ENCODE measurements at places on chromosomes 16 and 17. TPM values are rescaled to one million over a fixed set of nuclear protein-coding genes. Genes with fewer than 3 reads are reported as not detected.

The MXRA7 gene
- total RNA-seq, result 16.3 TPM

The TVP23A gene
- total RNA-seq, result not detected

- DNase-seq, result no peak
These were observed 543 bp downstream of the TMUB2 start for GRCh38 chr17:44187131-44187899.

DNA sequence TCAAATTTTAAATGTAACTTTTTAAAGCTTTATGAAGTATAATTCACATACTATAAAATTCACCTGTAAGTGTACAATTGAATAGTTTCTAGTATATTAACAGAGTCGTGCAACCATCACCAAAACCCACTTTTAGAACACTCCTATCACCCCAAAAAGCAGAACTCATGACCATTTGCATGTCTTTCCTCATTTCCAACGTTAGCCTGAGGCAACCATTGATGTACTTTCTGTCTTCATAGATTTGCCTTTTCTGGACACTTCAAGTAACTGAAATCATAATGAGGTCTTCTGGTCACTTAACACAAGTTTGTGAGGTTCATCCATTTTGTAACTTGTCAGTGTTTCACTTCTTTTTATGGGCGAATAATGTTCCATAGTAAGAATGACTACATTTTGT, 33.2 kb downstream of the METTL16 start:
- DNase-seq, result no peak

- DNase-seq, result no peak
These were observed 29.7 kb downstream of the RAI1 start for GRCh38 chr17:17710728-17711541.

DNA sequence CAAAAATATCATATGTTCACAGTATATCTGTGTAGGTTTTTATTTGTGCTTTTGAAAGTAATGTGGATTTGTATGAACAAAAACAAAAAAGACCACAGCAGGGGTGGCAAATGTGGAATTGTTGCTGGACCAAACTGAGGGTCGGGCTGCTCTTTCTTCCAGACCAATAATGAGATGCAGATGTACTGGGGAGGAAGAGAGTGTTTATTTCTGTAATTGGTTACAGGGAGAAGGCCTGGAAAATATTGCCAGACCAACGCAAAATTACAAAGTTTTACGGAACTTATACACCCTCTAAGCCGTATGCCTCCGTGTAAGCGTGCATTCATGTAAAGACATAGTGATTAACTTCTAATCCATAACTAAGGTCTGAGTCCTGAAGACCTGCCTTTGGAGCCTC, 353.9 kb upstream of the C16orf82 start:
- no peak for DNase-seq

DNA sequence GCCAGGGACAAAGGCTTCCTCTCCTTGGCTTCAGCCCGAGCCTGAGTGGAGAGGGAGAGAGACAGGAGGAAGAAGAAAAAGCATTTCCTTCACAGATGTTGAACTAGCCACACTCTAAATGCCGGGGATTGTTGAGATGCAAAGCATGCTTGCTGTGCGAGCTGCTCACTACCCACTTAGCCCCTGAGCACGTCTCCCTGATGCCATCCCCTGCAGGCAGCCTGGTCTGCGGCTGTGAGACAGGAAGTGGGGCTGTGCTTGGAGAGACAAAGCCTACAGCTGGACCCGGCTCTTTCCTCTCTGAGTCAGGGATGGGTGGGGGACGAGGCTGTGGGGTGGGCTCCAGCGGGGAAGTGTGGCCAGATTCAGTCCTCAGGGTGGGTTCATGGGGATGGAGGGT, 13.7 kb downstream of the WNT9B start:
- no peak for DNase-seq

GRCh38 chr17:1267471-1267943, 2.7 kb upstream of the BHLHA9 start:
- no peak for DNase-seq

- DNase-seq, result no peak
These were observed 18.1 kb downstream of the NCOR1 start for GRCh38 chr17:16197276-16197675.

The NGFR gene
- not detected for total RNA-seq

DNA sequence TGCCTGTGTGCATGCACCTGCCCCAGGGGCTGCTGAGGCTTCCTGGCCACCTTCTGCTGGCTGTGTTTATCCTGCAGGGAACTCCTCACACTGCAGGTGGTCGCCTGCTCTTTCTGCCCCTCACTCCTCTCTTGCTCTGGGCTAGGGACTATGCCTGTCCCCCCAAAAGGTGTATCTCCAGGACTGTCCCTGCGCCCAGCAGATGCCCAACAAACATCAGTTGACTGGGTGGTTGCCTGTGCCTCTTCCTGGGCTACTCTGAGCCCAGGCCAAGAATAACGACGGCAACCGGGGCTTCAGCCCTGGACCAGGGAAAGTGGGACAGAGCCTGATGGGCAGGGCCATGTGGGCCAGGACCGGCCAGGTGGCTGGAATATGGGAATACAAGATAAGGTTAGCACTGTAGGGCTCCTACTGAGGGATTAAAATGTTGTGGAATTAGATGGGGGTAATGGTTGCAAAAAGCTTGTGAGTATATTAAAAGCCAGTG, 55.4 kb downstream of the VAC14 start:
- DNase-seq, result no peak

The CBFA2T3 gene
- 2.0 TPM for total RNA-seq

The HSF5 gene
- total RNA-seq, result 3.0 TPM

DNA sequence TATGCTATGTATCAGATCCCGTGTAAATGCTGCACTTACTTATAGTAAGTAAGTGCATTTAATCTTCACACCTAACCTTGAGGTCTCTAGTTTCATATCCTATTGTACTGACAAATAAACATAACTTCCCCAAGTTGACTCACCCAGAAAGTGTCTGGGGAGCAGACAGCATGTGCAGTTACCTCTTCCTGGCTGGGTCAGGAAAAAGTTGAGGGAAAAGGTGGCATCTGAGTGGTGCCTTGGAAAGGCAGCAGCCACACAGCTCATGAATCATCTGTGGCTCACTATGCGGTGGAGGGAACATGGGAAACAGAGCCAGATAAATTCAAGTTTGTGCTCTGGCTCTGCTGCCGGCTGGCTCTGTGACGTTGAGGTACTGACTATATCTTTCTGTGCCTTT, 382.0 kb upstream of the DYNLRB2 start:
- no peak for DNase-seq

DNA sequence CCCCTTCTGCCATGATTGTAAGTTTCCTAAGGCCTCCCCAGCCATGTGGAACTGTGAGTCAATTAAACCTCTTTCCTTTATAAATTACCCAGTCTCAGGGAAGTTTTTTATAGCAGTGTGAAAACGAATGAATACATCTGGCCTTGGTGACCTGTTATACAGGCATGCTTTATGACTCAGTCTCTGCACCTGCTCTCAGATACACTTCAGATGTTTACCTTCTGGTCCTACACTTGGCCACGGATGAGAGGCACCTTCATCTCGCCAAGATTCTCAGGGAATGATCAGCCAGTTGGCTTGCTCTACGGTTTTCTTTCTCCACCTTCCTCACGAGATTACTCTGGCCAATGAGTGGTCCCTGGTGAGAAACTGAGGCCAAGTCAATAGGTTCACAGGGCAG, 304.7 kb downstream of the CA10 start:
- no peak for DNase-seq

The SLC12A3 gene
- not detected for total RNA-seq

- no peak for DNase-seq
These were observed 340.7 kb downstream of the CDH13 start for GRCh38 chr16:82967424-82967823.

GRCh38 chr17:527247-527646, 174.6 kb upstream of the RPH3AL start:
- DNase-seq, result no peak

DNA sequence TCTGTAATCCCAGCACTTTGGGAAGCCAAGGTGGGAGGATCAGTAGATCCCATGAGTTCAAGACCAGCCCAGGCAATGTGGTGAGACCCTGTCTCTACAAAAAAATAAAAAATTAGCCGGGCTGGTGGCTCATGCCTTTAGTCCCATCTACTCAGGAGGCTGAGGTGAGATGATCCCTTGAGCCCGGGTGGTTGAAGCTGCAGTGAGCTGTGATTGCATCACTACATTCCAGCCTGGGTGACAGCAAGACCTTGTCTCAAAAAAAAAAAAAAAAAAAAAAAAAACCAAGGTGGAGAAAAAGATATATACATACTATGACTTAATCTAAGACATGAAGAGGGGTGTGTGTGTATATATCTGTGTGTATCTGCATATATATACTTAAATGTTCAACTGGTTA, 26.7 kb downstream of the BBS2 start:
- DNase-seq, result no peak

- DNase-seq, result no peak
These were observed 162.6 kb downstream of the SALL1 start for GRCh38 chr16:50988441-50988840.

The PPY gene
- not detected for total RNA-seq

The DHRS7C gene
- not detected for total RNA-seq

The ZACN gene
- not detected for total RNA-seq

DNA sequence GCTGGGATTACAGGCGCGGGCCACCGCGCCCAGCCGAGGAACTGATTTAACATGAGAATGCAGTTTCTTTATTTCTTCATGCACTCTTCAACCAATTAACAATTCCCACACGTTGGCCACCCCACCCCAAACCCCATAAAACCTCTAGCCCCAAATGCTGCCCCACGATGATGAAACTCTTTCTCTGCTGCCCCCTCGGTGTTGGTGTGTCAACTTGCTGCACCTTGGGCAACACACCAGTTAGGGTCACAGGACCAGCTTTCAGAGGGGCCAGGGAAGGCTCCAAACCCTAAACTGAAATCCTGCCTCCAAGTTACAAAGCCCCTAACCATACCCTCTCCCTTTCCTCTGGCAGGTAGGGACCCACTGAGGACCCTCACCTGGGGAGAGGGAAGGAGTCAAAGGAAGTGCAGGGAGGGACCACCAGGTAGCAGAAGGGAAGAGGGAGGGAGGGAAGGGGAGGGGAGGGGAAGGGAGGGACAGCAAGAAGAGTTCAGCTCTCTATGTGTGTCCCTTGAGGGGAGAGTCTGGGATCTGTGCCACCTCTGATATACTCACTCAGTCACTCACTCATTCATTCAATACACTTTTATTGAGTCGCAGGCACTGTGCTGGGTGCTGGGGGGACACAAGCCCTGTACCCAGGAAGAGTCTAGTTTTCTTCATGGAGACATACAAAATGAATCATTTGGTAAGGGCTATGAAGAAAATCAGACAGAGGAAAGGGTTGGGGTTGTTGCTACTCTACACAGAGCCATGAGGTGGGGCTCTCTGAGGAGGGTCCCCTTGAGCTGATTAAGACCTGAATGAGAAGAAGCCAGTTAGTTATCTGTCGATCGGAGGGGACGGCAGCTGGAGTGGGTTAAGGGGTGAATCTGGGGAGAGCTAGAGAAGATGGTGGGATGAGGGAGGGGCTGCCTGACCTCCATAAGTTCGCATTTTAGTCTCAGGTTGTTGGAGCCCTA, 3.9 kb downstream of the PLXDC1 start:
- DNase-seq, result no peak

DNA sequence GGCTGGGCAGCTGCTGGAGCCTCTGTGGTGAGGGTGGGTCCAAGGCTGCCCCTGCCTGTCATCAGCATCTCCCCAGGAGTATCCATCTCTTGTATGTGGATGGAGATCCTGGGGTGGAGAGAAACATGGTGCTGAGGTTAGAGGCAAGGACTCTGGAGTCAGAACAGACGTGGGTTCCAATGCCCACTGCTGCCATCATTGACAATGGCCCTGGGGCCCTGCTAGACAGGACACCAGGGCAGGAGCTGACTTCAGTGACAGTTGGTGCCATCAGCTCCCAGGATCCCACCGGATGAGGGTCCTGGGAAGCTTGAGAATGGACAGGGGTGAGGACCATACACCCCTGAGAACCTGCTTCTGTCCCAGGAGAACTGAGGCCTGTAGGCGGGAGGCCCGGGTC, 15.6 kb downstream of the MYLK3 start:
- no peak for DNase-seq

- DNase-seq, result no peak
These were observed 174.1 kb downstream of the SNX29 start for GRCh38 chr16:12150600-12150999.

The EVPL gene
- total RNA-seq, result 8.2 TPM

DNA sequence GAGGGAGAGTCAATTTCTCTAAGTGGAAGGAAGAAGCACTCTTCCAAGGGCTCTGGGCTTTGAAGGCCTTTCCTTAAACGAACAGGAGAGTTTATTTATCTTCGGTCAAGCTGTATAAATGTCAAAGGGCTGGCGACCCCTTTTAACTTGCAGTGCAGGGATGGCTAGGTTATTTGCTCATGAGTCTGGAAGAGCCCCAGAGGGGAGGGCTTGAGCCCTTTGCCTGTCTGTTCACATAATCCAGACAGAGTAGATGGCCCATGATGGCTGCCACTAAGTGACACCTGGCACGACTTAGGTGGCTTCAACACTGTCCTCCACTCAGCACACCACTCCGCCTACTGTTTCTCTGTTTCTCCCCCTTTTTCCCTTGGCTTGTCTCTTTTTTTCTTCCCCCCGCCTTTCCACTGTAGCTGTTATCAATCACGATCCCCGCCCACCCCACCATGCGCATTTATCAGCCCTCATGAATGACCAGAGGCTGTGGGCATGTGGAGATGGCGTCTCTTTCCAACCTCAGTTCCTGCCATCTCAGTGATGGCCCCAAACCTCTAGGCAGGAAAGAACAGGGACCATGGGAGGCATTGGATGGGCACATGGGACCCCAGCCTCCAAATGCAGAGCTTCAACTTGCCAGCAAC, 408.7 kb upstream of the TNRC6C start:
- DNase-seq, result no peak

DNA sequence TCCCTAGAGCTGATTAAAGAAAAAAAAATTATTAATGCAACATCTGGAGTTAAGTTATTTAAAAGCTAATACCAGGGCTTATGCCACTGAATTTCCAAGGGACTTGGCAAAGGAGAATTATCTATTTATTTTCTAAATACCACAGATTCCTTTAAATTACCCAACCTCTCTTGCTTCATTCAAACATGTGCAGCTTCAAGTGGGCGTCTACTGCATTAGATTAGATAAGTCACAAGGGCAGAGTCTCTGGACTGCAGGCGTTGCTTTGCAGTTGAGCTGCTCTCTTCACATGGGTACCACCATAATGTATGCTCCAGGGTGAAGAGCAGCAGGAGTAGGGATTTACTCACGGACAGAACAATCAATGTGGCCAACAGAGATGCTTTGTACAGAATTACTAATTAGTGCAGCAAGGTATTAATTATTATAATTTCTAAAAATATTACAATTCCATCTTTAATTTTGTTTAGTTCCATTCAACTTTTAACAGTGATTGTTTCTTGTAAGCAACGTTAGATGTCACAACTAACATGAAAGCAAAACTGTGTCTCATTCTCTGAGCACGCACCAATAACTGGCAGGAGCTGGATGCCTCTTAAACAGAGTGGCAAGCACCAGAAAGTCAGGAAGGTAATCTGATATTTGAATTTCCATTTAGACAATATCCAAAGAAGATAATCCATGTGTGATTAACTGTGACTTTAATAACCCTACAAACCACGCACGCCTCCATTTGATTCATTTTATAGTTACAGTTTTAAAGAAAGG, 214.2 kb downstream of the STX8 start:
- DNase-seq, result no peak

The NUPR1 gene
- total RNA-seq, result not detected

Data from naive thymus-derived CD8-positive, alpha-beta T cell (primary cell).